Activated CD4-positive, alpha-beta T cell treated with anti-CD3 and anti-CD28 coated beads, Interleukin-2, amount 50 U/mL, for 4 hours (primary cell): ENCODE measurements at places on chromosomes 7 and 10.
A peak's percentile ranks its signal among the peaks of the same experiment; 100 is the strongest.

DNA sequence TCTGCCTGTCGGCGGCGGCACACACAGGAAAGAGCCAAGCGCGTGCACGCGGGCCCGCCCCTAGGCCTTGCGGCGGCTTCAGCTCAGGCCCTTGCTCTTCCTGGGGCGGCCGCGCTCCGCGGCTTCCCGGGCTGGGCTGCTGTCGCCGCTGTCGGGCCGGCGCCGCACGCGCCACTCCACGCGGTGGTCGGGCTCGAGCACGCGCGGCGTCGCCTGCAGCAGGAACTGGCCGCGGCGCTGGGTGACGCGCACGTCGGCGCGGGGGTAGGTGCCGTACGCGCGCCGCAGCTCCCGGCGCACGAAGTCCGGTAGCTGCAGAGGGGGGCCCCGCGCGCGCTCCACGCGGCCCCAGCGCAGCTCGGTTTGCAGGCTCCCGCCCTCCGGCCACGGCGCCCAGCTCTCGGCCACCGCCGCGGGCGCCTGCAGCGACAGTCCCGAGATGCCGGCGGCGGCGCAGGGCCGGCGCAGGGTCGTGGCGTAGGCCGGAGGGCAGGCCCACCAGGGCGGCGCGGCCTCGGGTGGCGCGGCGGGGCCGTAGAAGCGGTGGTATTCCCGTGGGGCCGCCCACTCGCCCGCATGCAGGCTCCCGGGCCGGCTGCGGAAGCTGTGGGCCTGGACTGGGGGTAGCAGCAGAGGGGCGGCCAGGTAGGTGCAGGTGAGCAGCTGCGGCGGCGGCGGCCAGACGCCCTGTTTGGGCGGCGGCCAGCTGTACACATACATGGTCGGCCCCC is 804 bp downstream of the C10orf95 start:
- peak; percentile 81 for DNase-seq

- DNase-seq, result no peak
Measured at GRCh38 chr10:2329082-2329481, 591.8 kb upstream of the ADARB2 start.

GRCh38 chr10:47244560-47245500 is 55.2 kb upstream of the GDF10 start:
- DNase-seq, result no peak

GRCh38 chr10:80321183-80321582 is 31.7 kb upstream of the MAT1A start:
- no peak for DNase-seq

DNA sequence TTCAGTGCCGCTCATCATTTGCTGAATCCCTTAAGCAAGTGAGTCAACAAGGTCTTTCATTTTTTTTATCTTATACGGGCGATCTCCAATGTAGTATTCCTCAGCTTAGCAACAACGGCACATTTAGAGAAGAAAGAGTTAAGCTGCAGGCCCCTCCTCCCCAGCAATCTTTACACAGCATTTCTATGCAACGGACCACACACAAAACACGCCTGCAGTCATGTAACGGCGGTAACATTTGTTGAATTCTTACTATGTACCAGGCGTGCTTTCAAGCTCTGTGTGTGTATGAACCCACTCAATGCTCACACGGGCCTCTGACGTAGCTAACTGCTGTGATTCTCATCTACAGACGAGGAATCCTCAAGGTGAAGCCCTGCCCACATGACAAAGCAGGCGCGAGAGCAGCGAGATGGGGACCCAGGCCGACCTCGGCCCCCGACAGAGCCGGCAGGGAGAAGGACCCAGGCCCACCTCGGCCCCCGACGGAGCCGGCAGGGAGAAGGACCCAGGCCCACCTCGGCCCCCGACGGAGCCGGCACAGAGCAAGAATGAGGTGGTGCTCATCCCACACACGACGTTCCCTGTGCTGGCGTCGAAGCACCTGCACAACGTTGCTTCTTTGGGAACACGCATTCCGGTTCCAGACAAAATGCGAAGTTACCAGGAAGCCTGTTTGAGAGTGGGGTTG is 240.7 kb downstream of the ZMYND11 start:
- no peak for DNase-seq

DNA sequence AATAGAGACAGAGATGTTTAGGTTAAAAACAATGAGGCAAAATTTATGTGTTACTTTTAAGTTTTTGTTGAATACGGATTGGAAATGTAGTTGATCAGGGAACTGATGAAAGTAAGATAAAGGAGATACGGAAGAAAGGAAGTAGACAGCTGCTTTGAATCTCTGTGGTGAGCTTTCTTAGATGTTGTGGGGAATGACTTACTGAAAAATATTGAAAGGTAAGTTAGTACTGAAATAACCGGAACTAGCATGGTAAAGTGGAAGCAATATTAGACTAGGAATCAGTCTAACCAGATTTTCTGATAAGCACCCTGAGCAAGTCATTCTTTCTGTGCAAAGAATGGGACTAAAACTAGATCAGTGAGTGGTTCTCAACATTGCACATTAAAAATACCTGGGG is 34.8 kb downstream of the LUC7L2 start:
- DNase-seq, result no peak

DNA sequence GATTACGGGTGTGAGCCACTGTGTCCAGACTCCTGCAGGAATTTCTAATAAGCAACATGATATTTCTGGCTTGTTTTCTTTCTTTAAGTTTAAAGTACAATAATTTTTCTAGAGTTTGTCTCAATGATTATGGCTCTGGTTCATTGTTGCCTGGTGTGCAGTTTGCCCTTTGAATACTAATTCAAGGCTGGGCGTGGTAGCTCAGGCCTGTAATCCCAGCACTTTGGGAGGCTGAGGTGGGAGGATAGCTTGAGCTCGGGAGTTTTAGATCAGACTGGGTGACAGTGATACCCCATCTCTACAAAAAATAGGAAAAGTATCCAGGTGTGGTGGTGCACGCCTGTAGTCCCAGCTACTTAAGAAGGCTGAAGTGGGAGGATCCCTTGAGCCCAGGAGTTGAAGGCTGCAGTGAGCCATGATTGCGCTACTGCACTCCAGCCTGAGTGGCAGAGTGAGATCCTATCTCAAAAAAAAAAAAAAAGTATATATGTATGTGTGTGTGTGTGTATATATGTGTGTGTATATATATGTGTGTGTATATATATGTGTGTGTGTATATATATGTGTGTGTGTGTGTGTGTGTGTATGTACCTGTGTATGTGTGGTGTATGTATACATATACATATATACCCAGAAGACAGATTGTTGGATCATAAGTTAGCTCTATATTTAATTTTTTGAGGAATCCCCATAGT is 8.2 kb downstream of the ADIRF start:
- DNase-seq, result no peak

GRCh38 chr10:47231414-47231813 is 68.6 kb upstream of the GDF10 start:
- DNase-seq, result no peak

DNA sequence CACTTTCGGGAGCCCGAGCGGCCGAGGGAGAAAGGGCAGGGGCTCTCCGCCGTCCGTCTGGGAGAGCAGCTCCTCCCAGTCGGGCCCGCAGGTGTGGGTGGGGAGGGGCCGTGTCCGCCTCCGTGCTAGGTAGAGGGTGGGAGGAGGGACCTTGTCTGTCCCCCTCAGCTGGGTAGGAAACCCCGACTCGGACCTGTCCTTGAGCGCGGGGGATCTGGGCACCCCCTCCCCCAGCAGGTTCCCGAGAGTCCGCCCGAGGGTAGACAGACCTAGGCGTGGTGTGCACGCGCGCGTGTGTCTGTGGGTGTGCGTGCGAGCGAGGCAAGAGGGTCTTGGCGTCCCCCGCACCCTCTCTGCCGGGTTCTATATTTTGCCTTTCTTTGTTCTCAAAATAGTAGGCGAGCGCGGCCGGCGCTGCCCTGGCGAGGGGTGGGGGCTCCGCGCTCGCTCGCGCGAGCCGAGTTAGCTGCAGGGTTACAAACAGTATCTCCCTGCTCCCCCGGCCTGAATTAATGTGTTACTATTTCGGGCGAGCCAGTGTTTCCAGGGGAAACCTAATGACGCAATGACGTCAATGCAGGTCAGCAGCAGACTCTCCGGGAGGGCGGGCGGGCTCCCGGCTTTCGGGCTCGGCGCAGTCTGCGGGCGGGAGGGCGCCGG is 73.9 kb upstream of the LEP start:
- DNase-seq, result no peak

- peak; percentile 45 for DNase-seq
Measured at GRCh38 chr10:12350167-12350872, 973 bp downstream of the CAMK1D start.

- DNase-seq, result no peak
Measured at GRCh38 chr10:101464599-101464998, 110.6 kb downstream of the BTRC start.

DNA sequence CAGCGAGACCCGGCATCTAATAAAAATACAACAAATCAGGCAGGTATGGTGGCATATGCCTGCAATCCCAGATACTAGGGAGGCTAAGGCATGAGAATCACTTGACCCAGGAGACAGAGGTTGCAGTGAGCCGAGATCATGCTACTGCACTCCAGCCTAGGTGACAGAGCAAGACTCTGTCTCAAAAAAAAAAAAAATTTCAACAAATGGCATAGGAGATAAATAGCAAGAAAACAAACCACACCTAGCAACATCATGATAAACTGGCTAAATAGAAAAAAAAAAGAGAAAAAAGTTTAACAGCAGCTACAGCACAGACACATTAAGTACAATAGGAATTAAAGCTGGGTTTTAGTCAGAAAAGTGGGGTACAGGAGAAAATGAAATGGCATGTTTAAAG is 1034.6 kb upstream of the LRRN3 start:
- DNase-seq, result no peak

DNA sequence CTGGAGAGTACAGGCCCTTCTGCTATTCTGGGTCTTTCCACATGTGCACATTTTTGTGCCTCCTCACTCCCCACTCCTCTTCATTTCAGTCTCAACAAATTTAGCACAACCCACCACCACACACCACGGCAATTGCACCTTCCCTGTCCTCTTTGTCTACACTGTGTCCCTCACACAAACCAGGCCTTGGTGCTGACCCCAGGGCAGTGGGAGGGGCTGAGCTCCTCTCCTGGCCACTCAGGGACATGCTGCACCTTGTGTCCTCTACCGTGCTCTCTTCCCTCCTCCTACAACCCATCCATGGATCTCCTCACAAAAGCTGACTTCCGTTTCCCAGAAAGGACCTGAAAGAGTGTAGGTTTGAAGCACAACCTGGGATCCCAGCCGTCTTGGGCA is 90.9 kb upstream of the IKZF1 start:
- no peak for DNase-seq

- DNase-seq, result no peak
Measured at GRCh38 chr7:17422966-17423365, 124.5 kb downstream of the AHR start.

- no peak for DNase-seq
Measured at GRCh38 chr10:131802996-131803395, 97.8 kb upstream of the PPP2R2D start.

DNA sequence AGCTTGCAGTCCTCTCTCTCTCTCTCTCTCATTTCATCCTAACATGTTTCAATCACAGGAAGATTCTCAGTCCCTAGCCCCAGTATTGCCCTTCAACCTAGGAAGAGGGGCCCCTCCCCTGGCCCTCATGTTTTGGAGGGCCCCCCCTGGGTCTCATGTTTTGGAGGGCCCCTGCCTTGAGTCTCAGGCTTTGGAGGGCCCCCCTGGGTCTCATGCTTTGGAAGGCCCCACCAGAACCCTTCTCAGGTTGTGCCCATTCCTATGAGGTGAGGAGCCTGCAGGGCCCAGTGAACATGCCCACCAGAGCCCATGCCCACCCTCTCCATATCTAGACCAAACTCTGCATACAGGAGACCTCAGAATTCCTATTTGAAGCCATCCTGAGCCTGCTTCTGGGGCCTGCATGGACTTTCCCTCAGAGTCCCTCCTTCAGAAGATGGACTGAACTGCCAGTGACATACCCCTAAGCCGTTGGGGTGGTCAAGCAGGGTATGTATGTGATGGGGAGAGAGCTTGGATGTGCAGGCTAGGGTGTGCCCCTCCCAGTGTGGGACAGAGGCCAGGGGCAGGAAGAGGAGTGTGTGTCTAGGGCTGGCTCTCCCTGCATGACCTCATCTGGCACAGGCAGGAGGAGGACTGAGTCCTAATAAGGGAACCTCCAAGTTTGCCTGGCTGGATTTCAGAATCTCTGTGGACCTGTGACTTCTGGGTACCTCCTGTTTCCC is 8.1 kb upstream of the VDAC2 start:
- no peak for DNase-seq

DNA sequence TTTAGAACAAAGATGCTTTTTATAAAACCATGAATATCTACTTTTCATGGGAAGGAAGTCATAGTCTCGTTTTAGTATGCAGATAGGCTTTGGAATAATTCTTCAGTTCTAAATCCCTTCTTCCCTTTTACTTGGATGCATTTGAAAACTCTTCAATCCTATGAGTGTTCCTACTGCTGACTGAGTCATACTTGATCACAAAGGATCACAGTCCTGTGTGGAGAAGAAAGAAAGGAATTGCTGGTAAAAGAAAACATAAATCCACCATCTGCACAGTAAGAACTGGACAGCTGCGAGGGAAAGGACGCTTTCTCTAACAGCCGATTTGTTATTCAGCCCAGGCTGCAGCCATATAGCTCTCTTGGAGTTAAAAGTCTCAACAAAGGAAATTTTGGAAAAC is 209.9 kb downstream of the SEMA3E start:
- DNase-seq, result no peak

DNA sequence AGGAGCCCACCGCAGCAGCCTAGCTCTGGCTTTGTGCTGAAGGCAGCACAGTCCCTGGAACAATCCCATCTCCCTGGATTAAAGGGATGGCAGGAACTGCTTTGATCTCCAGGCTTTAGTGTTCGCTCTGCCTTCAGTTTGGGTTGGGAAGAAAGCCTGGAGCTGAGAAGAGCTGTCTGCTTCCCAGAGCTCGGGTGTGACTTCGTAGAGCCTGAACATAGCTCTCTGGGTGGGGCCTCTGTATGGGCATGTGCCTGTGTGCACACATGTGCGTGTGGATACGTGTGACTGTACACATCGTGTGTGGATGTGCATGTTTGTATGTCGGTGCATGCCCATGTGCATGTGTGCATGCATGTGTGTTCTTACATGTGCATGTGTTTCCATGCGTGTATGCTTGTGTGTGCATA is 8.7 kb downstream of the ADCY1 start:
- no peak for DNase-seq

- no peak for DNase-seq
Measured at GRCh38 chr10:131009791-131010190, 301.7 kb downstream of the TCERG1L start.

- no peak for DNase-seq
Measured at GRCh38 chr7:25384788-25385505, 156.7 kb upstream of the NPVF start.
